ENCODE measurements at places on chromosomes 5 and 9.

DNA sequence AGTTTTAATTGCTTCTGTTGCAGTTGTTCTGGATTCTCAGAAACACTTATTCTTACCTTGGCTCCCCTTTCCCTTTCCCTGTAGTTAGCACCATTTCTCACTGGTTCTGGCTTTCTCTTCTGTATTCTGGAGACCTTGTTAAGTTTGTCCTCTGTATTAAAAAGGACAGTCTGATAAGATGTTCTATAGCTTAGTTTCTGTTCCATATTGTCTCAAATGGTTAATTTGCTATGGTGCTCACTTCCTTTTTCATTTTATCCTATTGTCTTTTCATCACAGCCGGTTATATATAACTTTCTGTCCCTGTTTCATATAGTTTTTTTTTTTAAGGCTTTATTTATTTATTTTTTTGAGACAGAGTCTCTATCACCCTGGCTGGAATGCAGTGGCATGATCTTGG is 41.4 kb upstream of the KIAA1958 start:
- DNase-seq, result no peak

DNA sequence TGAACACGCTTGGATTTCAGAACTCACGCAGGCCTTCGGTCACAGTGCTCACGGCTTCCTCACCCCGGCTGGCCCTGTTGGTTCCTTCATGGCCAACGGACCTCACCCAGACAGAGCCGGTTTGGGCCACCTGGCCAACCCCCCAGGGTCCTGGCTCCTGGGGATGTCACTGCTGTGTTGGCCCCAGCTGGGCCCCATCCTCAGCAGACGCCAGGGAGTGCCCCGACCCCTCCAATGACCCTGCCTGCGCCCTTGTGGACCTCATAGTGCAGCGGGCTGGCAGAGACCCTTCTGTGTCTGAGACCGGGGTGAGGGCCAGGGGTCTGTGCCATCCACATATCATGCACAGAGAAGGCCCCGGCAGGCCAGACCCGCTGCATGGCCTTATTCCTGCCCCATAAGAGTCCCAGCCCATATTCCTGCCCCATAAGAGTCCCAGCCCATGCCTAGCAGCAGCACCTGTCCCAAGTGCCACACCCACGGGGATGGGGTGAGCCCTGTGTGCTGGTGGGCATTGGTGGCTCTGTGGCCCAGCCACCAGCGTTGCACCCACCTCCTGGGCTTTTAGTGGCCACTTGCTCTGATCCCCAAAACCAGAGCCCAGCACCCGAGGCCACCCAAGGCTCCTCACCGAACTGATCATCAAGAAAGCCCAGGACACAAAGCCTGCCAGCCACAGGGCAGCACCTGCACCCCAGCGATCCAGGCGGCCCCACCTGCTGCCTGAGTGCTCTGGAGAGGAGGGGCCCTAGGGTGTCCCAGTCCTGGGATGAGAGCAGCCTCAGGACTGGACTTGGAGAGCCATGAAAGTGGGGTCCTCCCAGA is 1.3 kb upstream of the LPCAT1 start:
- no peak for DNase-seq

DNA sequence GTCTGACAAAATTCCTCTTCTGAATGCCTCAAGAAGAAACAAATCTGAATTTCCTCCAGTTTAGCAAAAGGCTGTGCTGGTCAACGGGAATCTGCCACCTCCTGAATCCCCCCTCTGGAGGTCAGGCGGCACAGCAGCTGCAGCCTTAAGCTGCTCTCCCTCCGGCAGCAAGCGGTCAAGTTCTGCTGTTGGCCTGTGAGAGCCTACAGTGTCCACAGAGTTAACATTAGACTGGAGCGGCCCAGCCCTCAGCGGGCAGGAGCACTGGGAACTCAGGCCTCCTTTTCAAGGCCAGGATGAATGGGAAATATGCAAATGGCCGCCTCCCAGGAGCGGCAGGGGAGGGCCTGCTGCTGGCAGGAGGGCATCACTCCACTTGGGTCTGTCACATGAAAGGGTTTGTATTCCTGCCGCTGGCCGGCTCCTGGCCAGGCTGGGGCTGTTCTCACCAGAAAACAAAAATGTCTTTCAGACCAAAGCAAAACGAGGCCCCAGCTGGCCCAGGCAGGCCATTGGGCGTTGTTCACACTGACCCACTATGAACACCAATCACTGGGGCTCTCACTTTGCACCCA is 8.2 kb downstream of the ACSL6 start:
- DNase-seq, result no peak

DNA sequence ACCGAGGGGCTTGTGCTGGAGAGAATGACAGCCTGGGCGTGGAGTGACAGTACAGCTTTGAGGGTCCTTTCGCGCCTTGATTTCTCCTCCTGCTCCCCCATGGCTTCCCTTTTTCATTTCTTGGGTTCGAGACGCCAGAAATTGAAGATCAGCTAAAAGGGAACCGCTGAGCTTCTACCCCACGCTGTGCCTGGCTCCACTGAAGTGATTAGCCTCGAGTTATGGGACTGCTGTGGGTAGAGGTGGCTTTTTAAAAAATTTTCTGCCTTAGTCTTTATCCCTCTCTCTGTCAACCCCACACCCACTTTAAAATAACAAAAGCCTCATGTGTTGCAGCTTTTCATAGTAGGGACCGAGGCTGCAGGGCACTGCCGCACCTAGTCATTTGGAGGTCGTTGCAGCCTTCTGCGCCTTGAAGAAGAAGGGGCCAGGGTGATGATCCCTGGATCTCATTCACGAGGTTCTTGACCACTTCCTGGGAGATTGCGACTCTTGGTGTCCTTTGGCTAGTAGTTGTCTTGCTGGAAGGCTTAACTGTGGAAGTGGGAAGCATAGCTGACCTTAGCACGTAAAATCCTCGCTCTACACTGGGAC is 603 bp downstream of the PPIP5K2 start:
- DNase-seq, result no peak

DNA sequence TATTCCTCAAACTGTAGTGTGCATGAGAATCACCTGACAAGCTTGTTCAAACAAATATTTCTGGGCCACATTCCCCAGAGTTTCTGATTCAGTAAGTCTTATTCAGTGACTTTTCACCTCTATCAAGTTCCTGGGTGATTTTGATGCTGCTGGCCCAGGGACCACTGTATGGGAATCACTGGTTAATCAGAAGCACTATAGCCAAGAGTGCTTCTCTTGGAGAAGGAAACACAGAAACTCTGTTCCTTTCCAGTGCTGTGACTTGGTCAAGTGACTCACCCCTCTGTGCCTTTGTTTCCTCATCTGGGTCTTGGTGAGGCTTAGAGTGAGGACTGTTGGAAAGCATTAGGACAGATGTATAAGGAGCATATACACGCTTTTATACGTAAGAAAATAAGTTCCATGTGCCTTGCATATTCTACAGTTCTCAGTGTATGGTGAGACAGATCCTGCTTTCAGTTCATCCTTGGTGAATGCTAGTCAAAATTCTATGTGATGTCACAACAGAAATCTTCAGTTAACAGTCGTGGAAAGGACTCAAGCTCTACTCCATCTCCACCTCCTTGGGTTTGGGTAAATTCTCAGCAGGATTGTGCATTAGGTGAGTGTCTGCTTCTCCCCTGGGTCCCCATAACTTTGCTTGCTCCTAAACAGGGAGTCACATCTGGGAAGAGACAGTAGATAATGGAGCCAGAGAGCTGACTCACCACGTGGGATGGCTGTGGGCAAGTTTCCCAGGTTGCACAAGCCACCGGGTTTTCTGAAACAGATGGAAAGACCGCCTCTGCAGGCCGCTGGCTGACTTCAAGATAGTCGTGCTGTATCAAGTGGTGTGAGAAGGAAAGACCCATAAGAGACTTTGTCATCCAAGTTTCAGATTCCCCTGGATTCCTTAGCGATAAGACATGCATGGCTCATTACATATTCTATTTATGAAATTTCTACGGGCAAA is 117.0 kb downstream of the NXNL2 start:
- DNase-seq, result no peak

GRCh38 chr9:123622711-123623241 is 266.8 kb downstream of the CRB2 start:
- no peak for DNase-seq

DNA sequence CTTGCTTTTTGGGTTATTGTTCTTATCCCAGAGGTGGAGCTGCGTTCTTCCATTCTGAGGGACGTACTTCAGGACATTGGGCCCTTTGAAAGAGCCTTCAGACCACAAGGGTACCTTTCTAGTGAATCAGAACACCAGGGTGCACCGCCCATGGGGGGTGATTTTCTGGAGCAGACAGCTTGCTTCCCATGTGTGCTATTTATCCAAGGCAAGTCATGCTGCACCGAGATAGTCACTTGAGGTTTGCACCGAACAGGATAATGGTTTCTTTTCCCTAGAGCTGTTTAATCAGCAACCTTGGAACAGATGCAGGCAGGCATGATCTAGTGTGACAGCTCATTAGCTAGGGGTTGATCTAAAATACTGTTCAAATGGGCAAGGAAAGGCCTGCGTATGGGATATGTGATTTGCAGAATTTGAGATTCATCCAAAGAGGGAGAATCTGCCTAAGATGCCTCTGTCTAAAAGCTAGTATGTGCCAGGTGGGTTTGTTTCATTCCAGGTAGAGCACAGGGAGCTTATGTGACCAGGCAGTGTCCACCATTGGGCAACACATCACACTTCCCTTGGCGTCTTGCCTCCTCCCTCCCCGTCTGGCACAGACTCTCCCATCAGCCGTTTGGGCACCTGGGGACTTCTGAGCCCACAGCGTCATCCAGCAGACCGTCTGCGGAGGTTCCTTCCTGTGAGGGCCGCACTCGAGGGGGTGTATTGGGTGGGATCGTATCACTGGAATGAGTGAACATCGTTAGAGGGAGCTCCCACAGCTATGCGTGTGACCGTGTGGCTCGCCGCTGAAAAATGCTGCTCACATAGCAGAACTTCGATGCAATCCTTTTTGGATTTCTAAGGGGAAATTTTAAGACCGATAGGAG is 23.0 kb downstream of the ABL1 start:
- no peak for DNase-seq

DNA sequence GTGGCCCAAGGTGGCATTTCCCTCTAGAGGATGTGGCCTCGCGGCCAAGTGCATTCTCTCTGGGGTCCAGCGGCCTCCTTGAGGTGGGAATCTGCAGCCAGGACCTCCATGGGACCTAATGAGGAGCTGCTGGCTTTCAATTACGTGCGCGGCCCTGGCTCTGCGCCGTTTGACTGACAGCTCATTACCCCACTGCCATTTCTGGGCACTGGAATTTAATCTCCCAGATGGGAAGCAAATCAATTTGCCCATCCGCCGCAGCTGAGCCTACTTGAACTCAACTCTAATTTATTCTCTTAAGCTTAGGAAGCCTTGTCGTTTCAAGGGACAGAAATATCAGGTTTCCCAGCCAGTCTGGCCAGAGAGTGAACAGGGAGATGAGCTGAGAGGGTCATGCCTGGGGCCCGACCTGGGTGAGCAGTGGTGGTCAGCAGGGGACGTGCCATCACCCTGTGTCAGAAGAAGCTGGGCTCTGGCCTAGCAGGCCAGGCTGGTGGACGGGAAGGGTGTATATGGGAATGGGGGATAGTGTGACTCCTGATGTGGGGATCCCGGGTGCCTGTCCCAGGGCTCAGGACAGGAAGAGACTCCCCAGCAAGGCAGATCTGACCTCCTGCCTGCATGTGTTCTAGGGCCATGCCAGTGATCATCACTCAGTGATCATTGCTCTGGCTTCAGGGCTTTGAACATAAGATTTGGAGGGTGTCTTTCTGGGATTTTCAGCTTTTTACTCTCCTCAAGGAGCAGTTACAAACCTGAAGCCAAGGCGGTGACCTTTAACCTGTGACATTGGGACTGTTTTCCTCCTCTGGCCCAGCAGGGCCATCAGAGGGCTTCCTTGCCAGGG is 69.7 kb downstream of the MACROH2A1 start:
- DNase-seq, result no peak

DNA sequence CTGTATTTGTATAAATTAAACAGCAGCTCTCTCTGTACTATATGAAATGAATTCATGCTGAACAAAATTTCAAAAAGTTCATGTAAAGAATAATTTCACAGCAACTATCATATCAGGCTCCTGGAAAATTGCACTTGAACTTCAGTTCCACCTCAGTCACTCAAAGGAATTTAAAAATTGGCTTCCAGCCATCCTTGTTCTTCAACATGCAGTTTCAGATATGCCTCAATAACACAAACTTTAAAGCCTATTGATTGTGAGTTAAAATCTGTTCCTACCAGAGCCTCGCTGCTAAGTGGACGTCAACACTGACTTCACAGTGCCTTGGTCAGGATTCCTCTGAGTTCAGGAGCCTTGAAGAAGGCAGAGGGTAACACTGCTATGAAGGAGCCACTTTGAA is 418.7 kb upstream of the WWC1 start:
- DNase-seq, result no peak

GRCh38 chr9:134318941-134319305 is 7.3 kb upstream of the RXRA start:
- DNase-seq, result no peak

GRCh38 chr5:176679365-176680225 is 32.3 kb downstream of the TSPAN17 start:
- no peak for DNase-seq

GRCh38 chr9:134271338-134272301 is 54.6 kb upstream of the RXRA start:
- no peak for DNase-seq

DNA sequence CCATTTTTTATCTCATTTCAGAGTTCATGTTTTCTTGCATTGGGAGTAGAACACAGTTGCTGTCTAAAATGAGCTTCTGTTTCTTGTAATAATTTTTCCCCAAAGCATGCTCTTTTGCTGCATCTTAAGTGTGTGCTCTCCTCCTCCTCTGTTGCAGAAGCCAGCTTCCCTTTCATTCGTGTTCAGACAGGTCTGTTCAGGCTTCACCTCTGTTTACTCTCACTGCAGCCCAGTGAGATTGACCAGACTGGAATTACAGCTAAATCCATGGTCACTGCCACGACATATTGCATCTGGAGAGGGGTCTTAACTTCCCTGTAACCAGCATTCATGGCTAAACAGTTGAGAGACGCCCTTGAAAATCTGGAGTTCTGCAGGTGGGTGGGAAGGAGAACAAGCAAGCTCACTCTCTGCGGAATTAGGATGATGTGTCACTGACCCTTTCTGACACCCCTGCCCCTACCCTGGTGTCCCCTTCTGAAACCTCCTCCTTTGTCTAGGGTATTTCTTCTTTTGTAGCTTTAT is 223.2 kb downstream of the FSTL4 start:
- DNase-seq, result no peak

DNA sequence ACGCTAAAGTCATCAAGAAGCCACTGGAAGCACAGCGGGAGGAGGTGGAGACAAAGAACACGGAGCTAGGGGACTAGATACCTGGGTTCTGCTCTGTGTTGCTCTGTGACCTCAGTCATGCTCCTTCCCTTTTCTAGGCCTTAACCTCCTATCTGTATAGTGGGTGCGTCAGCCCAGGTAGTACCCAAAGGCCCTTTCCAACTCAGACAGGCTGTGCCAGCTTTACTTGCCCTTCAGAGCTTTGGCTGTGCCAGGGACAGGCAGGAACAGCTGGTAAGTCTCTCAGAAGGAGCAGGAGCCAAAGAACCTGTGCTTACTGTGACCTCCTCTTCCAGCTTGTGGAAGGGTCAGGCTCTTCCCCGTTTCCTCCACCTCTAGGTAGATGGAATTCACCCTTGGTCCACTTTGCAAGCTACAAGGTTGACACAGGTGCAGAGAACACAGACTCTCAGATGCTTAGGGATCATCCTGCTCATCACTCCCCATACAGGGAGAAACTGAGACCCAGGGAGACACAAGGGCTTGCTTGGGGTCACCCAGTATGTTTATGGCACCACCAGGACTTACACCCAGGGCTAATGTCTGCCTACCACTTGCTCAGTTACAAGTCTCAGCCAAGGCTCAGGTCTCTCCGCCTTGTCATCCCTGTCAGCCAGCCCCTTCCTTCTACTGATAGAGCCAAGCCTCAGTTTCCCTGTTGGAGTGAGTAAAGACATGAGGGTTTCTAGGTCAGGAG is 1.7 kb downstream of the CCDC69 start:
- DNase-seq, result no peak

- no peak for DNase-seq
Measured at GRCh38 chr5:158739951-158740757, 359.6 kb downstream of the EBF1 start.

All from activated CD4-positive, CD25-positive, alpha-beta regulatory T cell (primary cell).